Lower leg skin (tissue), 4 donors: ENCODE measurements at places on chromosomes 7 and 10.

DNA sequence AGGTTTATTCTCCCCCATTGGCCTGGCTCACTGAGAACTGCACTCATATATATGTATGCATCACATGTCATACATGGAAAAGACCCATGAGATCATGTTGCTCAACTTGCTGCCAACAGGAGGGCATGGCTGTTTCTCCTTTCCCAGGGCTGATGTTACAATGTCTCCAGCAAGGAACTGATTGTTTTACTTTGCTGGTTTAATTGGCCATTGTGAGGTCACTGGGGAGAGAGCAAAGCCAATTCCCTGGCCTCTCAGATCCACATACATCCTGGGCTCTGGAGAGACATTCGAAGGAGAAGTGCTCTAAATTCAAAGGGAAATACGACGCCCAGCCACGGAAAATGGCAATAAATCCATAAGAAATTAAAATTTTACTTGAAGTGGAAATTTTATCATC, 287.8 kb downstream of the WDR11 start:
- no peak for DNase-seq

DNA sequence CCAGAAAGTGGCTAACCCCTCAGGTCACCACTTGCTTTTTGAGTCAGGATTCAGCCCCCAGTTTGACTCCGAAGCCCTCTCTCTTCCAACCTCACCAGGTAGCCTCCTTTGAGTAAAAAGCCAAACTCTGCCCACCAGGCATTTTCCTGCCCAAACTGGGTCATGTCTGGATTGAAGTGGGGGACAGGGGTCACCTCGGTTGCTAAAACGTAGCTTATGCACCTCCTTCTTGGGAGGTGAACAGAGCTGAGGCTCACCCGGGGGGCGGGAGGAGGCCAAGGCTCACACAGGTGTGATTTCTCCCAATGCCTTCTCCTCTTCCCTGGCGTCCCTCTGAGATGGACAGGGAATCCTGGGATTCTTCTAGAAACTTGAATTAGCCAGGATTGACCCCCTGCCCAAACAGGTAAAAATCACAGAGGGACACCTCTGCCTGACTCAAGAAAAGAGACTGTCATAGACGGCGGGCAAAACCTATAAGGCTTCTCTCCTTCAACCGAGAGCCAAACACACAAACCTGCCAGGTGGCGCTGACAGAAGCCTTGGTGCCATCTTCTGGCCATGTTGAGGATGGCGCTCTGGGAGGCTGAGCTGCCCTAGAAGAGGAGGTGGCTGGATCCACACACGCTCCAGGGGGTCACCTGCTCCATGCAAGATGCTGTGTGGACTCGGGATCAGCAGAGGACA, 51.6 kb downstream of the PRLHR start:
- DNase-seq = no peak

DNA sequence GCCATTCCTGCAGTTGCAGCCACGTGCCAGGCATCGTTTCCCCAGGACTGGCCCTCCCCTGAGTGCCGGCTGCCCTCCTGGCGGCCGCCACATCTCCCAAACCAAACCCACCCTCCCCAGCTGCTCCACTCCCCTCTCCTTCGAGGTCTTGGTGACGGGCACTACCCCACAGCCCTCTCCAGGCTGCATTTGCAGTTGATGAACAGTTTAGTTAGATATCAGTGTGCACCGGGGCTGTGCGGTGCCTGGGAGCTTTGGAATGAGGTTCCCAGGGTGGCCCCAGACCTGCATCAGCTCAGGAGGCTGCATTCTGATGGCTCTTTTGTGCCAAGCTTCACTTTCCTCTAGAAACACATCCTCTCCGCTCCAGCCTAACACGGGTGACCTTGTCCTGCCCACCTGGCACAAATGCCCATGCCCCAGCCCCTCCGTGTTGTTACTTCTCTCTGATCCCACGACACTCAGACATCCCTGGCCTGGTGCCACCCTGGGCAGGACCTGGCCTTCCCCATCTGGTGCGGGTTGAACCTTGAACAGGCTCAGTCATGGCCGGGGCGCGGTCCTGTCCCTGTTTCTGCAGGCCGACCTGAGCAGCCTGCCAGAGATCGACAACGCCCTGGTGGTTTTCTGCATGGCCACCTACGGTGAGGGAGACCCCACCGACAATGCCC, 14.5 kb downstream of the TMEM120A start:
- no peak for DNase-seq

GRCh38 chr10:131065673-131066305, 245.7 kb downstream of the TCERG1L start:
- no peak for DNase-seq

DNA sequence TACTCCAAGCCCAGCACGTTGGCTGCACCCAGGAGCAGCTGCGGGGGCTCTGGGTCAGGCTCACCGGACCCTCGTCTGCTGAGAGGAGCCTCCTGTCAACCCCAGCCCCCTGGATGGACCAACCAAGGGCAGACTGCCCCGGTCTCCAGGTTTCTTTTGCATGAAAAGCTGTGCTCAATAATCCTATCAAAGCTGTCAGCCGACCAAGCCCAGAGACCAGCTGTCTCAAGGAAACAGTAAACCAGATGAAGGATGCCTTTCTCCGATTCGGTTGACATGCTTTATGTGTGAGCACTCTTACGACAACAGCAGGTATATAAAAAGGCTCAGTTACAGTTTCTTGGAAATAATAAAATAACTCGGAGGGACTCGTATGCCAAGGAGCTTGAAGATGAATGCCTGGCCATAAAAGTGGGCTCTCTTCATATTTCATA, 71.6 kb upstream of the BAIAP2L1 start:
- DNase-seq = no peak

DNA sequence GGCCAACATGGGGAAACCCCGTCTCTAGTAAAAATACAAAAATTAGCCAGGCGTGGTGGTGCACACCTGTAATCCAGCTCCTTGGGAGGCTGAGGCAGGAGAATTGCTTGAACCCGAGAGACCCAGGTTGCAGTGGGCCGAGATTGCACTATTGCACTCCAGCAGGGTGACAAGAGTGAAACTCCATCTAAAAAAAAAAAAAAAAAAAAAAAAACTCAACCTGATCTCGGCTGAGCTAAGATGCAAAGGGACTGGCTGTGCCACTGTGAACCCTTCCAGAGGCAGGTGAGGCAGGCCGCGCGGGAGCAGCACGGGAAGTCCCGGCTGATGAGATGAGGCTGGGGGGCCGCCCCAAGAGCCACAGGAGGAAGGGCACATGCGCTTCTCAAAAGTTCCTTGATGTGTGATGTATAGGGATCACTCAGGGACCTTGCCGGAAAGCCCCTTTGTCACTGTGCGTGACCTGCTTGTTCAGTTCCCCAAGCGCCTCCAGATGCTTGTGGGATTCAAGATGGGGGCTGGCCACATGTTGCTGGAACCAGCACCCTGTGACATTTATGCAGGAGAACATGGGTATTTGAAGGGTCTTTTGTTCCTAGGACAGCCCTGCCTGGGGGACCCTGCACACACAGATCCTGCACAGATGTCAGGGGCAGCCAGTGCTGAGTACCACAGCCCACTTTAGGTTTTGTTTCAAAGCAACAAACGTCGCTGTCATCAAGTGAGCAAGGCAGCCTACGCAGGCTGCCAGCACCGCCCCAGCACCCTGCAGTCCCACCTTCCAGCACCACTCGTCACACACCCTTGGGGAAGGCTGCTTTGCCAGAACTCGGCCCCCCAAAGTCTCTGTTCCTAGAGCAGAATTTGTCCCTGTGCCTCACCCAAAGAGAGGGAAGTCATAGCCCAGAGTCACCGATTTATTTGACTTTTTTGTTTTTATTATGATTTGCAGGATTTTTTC, 74.8 kb upstream of the SH2B2 start:
- no peak for DNase-seq

DNA sequence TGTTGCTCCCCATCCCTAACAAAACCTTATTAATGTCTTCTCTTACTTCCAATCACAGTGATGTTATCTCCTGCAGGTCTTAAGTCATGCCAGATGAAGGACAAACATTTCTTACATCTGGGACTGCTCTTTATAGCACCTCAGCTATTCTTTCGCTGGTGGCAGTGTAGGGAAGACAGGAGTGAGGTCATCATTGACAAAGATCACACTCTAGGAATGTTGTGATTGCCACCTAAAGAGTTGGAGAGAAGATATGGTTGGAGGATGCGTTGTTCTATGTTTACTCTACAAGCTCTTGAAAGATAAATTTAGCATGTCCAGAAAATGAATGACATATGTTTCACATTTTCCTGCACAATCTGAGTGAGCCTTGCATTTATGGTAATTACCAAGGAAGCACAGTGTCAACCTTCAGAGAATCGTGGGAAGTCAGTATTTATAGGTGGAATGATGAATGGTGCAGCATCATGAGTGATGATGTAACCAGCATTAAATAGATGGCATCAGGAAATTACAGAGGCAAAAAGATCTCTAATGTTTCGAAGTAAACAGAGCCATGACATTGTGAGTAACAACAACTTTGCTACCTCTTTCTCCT, 188.1 kb upstream of the STEAP1 start:
- no peak for DNase-seq

- DNase-seq = no peak
Observed at GRCh38 chr7:72063330-72063729, 348.8 kb downstream of the CALN1 start.

GRCh38 chr10:101080933-101081931, 19.4 kb downstream of the KAZALD1 start:
- DNase-seq = no peak

- no peak for DNase-seq
Observed at GRCh38 chr10:4763513-4763912, 62.5 kb upstream of the AKR1E2 start.

GRCh38 chr10:123912871-123913270, 21.3 kb upstream of the CPXM2 start:
- no peak for DNase-seq

DNA sequence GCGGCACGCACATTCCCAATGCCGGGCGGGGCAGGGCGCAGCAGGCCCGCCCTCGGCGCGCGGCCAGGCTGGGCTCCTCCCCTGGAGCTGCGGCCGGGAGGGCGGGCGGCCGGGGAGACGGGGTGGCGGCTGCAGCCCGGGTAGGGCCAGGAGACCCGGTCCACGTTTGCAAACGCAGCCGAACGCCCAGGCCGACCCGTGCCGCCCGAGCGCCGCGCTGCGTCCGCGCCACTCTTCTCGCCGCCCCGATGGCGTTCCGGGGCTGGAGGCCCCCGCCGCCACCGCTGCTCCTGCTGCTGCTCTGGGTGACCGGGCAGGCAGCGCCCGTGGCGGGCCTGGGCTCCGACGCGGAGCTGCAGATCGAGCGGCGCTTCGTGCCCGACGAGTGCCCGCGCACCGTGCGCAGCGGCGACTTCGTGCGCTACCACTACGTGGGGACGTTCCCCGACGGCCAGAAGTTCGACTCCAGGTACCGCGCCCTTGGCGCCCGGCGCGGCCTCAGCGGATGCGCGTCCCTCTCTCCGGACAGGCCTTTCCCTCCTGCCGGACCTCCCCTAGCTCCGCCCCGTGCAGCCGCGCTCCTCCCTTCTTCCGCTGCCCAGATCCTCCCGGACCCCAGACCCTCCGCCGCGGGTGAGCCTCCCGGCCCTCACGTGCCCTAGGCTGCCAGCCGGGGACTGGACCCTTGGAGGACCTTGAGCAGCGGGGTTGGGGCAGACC, at the start of gene FKBP9:
Gene FKBP9 (plus strand): TSS at position 115 of the 720 bp plus-strand sequence. CDS start 134 bp downstream, at position 249.
- DNase-seq = peak; percentile 98

- DNase-seq = no peak
Observed at GRCh38 chr7:30625283-30625682, 30.6 kb downstream of the GARS1 start.
